Omental fat pad (tissue), 4 donors: ENCODE measurements at places on chromosomes 7 and 10. TPM values are rescaled to one million over a fixed set of nuclear protein-coding genes. Genes with fewer than 3 reads are reported as not detected.

GRCh38 chr10:88064608-88065382, 201.4 kb downstream of the PTEN start:
- DNase-seq: peak; percentile 84

DNA sequence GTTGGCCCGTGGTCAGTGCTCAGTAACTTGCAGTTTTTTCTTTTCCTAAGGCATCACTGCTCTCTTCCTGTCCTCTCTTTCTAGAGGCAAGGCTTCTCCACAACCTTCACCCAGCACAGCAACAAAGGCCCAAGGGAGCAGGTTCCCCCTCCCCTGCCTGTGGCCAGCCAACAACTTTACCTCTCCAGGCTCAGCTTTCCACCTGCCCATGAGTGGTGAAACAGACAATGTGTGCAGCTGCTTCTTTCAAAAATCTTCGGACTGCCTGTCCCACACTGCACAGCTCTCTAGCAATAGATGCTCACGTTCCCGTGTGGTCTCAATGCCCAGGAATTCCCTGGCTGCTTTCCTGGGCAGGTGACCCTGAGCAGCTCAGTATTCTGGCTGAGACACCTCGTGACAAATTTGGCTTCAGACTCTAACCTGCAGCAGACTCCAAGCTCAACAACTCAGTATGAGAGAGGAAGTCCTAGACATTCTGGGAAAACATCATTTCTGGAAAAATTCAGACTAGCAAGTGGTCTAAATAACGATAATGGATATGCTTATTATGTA, 28.9 kb upstream of the TMEM72 start:
- DNase-seq: no peak

- DNase-seq: no peak
Observed at GRCh38 chr7:16040346-16040745, 353.9 kb upstream of the MEOX2 start.

- no peak for DNase-seq
Observed at GRCh38 chr10:13743101-13743693, 156.4 kb downstream of the PRPF18 start.

- DNase-seq: no peak
Observed at GRCh38 chr10:81027706-81028105, 490.0 kb downstream of the SH2D4B start.

DNA sequence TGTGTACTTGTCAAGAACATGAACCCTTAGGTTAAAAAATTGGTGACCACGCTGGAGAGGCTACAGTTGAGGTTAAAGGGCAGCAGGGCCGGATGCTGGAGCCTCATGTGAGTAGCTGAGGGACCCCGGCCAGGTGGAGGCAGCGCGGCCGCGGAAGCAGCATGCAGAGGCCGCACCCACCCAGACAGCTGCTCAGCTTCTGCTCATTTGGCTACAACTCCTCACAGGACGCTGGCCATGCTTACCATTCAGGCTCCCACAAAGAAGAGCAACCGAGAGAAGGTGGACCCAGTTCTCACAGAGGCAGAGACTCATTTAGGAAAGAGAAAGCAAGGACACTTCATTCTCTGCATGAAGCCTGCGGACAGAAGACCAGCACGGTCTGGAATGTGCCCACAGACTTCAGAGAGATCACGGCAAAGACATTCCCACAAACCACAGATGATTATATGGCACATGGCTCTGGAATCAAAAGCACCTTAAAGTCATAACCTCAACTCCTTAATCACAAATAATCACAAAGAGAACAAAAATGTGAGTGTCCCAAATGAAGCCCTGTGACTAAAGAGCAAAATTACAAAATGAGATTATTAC, 94.4 kb downstream of the VOPP1 start:
- DNase-seq: no peak

GRCh38 chr7:7972128-7972527, 3.5 kb downstream of the GLCCI1 start:
- no peak for DNase-seq

DNA sequence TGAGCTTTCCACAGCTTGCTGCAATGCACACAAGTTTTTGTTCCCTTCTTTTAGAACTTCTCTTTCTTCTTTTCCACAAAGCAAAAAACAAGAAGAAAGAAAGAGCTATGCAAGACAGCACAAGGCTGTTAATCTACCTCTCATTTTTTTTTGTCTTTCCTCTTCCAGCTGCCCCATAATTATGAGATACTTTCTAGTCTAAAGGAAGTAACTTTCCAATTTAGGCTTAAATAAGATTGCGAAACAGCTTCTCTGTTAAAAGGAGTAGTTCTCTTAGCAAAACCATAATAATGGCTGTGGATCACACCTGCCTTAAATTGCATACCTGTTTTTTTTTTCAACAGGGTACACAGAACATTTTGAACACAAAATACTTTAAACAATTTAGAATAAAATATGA, 56.0 kb downstream of the NDUFB2 start:
- DNase-seq: no peak

- no peak for DNase-seq
Observed at GRCh38 chr10:76882245-76882644, 755.4 kb downstream of the KCNMA1 start.

DNA sequence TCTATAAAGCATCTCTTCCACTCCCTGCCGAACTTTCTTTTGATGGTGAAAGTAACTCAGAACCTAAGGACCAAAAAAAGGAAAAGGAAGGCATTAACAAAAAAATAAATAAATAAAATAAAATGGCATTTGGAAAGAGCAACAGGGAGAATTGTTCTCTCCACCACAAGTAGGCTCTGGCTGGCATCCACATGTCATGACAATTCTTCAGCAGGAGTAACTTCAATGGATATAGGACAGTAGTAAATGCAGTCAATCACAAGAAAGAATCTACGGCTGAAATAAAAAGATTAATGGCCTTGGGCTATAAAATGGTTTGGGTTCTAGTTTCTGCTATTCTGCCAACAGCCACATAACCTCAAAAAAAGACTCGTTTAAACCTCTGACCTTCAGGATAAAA, 23.9 kb downstream of the NCAPG2 start:
- no peak for DNase-seq

DNA sequence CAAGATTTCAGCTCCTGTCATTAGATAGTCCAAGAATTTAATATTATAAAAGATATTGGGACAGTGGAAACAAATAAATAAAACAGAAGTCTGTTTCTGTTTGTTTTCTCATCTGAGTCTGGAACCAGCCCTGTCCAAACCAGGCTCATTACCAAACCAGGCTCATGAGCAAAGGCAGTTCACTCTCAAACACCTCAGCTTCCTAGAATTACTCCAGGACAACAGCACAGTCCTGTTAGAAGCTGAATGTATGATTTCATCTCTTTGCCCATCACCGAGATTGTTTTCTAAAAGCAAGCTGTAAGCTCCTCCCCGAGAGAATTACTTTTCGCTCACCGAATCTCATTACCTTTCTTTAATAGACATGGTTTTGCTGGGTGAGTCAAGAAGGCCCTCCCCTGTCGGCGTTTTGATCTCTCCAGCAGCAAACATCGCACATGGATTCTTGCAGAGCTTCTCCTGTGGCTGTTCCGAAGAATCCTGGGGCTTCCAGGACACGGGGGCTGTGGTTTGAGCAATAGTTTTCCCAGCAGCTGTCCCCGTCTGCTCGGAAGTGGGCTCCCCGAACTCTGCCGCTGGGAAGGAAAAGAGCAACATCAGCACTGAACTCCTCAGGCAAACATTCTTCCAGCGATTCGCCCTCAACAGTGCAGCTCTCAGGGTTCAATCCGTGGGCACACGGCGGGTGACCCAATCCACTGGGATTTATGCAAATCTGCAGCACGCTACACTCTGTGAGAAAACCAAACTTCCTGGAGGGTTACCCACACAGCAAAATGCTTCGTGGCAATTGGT, 112.5 kb downstream of the SVIL start:
- no peak for DNase-seq

DNA sequence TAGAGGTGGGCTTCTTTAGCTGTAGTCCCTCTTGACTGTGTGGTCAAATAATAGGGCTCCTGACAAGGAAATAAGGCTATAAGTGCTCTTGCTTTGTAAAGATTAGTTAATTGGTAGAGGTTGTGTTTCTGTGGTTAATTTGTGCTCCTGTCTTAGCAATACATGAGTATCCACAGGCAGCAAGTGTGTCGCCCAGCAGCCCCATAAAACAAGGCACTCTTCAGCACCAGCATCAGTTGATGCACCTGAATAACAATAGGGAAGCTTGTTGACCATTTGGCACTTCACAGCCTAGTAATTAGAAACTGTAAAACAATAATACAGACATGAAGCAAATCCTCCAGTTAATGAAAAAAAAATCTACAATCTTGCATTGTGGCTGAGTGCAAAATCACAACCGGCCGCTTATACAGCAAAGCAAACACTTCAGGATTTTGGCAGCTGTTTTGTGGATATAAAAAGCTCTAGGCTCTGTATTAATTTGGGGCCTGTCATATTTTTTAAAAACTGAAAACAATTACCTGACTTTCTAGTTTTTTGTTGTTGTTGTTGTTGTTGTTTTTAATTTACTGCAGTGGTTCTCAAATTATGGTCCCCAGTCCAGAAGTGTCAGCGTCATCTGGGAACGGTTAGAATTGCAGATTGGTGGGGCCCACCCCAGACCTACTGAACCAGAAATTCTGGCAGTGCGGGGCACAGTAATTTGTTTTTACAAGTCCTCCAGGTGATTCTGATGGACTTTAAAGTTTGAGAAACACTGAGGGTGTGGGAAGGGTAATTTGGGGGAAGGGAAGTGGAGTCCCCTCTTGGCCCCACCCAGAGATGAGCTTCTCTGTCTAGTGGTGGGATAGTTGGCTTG, 56.8 kb downstream of the AUTS2 start:
- DNase-seq: no peak

DNA sequence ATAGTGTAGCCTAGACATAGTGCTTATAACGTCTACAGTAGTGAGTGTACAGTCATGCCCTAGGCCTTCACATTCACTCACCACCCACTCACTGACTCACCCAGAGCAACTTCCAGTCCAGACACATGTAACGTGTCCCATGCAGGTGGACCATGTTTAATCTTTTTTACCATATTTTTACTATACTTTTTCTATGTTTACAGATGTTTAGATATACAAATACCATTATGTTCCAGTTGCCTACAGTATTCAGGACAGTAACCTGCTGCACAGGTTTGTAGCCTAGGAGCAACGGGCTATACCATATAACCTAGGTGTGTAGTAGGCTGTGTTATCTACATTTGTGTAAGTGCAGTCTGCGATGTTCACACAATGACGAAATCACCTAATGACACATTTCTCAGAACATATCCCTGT, 11.0 kb downstream of the MPP7 start:
- DNase-seq: no peak

GRCh38 chr7:127935847-127936376, 95.3 kb downstream of the LRRC4 start:
- no peak for DNase-seq

DNA sequence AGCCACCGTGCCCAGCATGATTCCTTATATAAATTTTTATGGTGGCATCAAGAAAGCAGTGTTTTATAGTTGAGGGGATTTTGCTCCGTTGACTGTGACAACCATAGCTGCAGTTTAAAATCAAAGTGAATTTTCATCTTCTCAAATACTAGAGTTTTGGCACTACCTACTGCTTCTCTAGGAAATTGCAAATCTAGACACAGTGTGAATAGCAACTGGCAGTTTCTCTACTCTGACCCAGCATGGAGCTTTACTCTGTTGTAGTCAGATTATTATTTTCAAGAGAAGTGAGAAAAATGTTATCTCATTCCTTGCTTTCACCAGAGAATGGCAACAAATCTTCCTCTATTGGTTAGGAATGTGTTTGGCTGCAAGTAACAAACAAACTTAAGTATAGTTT, 22.9 kb downstream of the MCM10 start:
- no peak for DNase-seq

- no peak for DNase-seq
Observed at GRCh38 chr10:49158404-49158803, 24.6 kb upstream of the FAM170B start.

DNA sequence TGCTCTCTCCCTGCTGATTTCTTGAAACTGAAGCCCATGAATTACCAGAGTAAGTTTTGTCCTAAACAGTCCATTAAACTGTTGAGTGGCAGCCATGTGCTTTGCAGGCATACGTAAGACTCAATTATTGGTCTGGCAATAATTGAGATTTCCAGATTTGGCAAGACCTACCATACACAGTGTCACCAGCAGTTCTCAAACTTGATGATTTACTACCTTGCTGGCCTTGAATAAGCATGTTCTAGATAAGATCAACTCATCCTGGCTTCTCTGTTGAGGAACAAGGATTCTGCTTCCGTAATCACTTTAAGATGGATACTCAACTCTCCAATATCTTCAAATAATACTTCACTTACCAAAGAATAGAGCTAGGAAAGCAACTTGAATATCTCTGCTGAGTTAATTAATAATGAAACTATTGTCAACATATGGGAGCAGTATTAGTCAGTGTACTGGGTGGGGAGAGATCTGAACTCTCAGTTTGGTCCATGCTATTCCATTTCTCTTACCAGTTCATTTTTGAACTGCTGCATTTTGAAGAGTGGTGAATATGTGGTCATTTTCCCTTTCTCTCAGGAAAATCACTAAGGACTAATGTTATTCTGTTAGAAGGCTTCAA, 181.4 kb downstream of the IPMK start:
- DNase-seq: no peak

DNA sequence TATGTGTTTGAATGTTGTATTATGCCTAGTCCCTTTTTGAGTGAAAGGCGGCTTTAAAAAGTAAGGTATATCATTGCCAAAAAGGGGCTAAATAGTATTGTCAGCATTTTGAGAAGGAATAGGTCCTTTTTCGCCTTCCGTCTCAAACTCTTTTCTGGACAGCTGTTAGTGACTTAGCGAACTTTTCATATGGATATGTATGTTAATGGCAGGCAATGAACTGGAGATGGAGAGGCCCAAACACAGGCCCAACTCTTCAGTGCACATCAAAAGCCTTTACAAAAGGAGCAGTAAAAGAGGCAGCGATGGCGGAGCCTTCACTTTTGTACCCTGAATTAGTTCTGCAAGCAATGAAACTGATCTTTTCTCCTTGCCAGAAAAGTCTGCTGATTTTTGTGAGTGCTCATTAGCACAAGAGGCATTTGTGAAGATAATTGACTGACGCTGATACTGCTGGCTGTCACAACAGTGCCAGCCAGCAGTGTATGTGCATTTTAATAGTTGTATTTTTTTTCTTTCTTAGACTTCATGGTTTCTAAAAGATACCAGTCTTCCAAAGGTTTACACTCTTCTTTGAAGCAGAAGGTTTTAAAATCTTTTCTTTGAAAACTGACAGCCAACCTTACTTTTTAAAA, 243.7 kb upstream of the SP8 start:
- no peak for DNase-seq

DNA sequence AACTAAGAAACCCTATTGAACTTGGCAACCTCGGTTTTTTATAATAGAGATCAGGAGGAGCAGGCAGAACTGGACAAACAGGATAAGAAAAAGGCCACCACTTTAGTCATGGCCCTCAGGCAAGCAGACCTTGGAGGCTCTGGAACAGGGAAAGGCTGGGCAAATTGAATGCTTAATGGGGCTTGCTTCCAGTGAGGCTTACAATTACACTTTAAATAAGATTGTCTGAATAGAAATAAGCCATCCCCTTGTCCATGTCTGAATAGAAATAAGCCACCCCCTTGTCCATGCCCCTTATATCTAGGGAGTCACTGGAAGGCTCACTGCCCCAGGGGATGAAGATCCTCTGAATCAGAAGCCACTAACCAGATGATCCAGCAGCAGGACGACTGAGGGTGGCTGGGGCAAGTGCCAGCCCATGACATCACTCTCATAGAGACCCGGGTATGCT, 40.6 kb downstream of the AKR1B15 start:
- DNase-seq: no peak

GRCh38 chr7:2287745-2288144, 26.5 kb downstream of the SNX8 start:
- no peak for DNase-seq

Gene HOXA5
- 25.9 TPM for total RNA-seq

Gene AOC1
- not detected for total RNA-seq

Gene CALML5
- total RNA-seq: not detected

Gene TACC2
- total RNA-seq: 32.4 TPM

Gene MYH16
- total RNA-seq: not detected
